ENCODE measurements at places on chromosomes 4 and X. TPM values are rescaled to one million over a fixed set of nuclear protein-coding genes. Genes with fewer than 3 reads are reported as not detected.

GYG2 gene
- 17.8 TPM for total RNA-seq

POF1B gene
- total RNA-seq = 0.23 TPM

CSN1S1 gene
- not detected for total RNA-seq

AREG gene
- total RNA-seq = not detected

GYPA gene
- total RNA-seq = 5.1 TPM

SEPSECS gene
- 14.5 TPM for total RNA-seq

HGFAC gene
- 1.2 TPM for total RNA-seq

Measured in diencephalon (tissue), 1 donor.